ENCODE measurements at places on chromosomes 2 and 18. TPM values are rescaled to one million over a fixed set of nuclear protein-coding genes. Genes with fewer than 3 reads are reported as not detected.
A peak's percentile ranks its signal among the peaks of the same experiment; 100 is the strongest.

- no peak for DNase-seq
These were observed 53.5 kb upstream of the TCF4 start for GRCh38 chr18:55641486-55641885.

IGFBP2 gene
- 337 TPM for polyA plus RNA-seq

DNA sequence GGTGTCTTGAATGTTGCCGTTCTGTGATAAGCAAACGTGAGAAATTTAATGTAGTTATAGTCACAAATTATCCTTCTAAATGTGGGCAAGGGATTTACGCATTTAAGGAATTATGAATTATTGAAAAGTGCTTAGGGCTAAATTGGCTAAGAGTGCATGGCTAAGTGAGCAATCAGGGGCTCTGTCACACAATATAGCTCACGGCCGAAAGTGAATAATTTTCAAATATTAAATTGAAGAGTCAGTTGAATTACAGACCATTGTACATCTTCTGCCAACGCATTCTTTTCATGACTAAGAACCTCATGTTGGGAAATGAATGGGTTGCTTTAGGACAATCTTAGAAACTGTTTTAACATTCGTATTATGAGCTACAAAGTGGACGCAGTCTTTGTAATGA is 1832.9 kb upstream of the LRRTM1 start:
- no peak for DNase-seq

GRCh38 chr2:203453858-203454451 is 81.1 kb downstream of the RAPH1 start:
- peak; percentile 31 for DNase-seq

Measured in left renal cortex interstitium (tissue), 4 donors.